ENCODE measurements at places on chromosomes 5 and 9.

GRCh38 chr9:73596321-73596720 is 444.7 kb downstream of the ANXA1 start:
- DNase-seq, result no peak

DNA sequence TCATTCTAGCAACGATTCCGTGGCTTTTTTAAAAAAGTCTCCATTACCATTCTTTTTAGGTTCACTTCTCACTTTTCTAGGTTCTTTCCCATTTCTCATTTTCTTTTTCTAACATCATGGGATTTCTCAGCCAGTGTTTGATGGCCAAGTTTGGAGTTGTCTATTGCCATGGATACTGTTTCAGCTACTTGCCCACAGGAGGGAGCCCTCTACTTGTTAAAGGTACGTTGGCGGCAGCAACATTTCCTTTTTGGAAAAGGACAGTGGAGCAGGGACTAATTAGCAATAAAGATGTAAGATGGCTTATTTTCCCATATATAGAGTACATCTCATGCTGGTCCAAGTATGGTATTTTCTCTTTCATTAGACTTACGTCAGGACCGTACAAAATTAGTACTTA is 2257.5 kb upstream of the C9orf72 start:
- no peak for DNase-seq

- DNase-seq, result no peak
These were observed 141.7 kb downstream of the GADD45G start for GRCh38 chr9:89746385-89747116.

GRCh38 chr5:156491766-156492165 is 164.8 kb downstream of the SGCD start:
- DNase-seq, result no peak

DNA sequence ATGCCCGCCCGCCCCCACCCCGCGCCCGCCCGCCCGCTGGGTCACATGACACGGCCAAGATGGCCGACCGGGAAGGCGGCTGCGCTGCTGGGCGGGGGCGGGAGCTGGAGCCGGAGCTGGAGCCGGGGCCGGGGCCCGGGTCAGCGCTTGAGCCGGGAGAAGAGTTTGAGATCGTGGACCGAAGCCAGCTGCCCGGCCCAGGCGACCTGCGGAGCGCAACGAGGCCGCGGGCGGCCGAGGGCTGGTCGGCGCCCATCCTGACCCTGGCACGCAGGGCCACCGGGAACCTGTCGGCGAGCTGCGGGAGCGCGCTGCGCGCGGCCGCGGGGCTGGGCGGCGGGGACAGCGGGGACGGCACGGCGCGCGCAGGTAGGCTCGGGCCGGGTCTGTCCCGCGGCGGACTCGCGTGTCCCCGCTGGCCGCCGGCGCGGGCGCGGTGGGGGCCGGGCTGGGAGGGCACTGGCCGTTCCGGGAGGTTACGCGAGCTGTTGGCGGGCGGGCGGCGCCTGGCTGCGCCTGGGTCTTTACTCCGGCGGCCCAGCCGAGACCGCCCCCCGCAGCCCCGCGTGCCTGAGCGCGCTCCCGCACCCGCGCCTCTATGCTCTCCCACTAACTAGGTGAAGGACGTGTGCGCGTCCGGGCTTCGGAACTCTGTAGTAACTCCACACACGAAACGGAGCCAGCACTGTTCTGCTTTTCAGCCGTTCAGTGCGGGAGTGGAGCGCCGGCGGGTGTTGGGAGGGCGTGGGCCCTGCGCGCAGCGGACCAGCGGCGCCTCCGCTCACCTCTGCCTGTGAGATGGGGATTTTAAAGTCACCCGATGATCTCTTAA is at the start of gene RUFY1:
Gene RUFY1 (plus strand): TSS at position 44 of the 832 bp plus-strand sequence. CDS start 16 bp downstream, at position 60.
- peak; percentile 29 for DNase-seq

DNA sequence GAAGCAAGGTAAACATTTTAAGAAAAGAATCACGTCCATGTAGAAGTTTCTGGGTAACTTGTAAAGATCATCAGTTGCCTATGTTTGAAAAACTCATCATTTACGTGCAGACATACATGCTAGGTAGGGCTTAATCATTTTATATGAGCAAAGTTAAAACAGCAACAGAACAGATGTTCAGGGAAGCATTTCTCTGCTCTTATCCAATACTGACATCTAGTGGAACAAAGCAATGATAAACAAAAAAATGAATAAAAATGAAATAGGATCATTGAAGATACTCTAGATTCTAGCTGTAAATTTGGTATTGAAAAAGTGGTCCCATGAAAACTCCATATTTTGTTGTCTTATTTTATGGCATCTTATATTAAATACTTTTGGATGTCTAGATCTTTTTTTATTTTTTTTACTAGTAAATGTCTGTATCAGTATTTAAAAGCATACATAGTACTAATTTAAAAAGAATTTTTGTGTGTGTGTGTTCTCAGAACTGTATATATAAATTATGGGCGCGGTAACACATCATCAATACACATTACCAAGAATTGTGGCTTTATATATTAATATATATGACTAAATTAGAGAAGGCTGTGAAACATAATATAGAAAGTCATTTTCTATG is 1050.2 kb downstream of the CDH12 start:
- peak; percentile 63 for DNase-seq

- no peak for DNase-seq
These were observed 66.0 kb upstream of the IRX4 start for GRCh38 chr5:1948663-1949191.

GRCh38 chr5:127549551-127549950 is 32.1 kb downstream of the PRRC1 start:
- DNase-seq, result no peak

Data from NCI-H1694 (cell line).